ENCODE measurements at places on chromosomes 1 and 21.

- DNase-seq = no peak
Observed at GRCh38 chr1:167663002-167663772, 33.2 kb downstream of the RCSD1 start.

DNA sequence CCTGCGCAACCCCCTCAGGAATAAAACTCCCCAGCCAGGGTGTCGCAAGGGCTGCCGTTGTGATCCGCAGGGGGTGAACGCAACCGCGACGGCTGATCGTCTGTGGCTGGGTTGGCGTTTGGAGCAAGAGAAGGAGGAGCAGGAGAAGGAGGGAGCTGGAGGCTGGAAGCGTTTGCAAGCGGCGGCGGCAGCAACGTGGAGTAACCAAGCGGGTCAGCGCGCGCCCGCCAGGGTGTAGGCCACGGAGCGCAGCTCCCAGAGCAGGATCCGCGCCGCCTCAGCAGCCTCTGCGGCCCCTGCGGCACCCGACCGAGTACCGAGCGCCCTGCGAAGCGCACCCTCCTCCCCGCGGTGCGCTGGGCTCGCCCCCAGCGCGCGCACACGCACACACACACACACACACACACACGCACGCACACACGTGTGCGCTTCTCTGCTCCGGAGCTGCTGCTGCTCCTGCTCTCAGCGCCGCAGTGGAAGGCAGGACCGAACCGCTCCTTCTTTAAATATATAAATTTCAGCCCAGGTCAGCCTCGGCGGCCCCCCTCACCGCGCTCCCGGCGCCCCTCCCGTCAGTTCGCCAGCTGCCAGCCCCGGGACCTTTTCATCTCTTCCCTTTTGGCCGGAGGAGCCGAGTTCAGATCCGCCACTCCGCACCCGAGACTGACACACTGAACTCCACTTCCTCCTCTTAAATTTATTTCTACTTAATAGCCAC is 696 bp downstream of the TGFB2 start:
- no peak for DNase-seq

- no peak for DNase-seq
Observed at GRCh38 chr1:162040657-162041056, 17.0 kb upstream of the OLFML2B start.

- DNase-seq = no peak
Observed at GRCh38 chr21:45558044-45558721, 15.9 kb upstream of the SLC19A1 start.

DNA sequence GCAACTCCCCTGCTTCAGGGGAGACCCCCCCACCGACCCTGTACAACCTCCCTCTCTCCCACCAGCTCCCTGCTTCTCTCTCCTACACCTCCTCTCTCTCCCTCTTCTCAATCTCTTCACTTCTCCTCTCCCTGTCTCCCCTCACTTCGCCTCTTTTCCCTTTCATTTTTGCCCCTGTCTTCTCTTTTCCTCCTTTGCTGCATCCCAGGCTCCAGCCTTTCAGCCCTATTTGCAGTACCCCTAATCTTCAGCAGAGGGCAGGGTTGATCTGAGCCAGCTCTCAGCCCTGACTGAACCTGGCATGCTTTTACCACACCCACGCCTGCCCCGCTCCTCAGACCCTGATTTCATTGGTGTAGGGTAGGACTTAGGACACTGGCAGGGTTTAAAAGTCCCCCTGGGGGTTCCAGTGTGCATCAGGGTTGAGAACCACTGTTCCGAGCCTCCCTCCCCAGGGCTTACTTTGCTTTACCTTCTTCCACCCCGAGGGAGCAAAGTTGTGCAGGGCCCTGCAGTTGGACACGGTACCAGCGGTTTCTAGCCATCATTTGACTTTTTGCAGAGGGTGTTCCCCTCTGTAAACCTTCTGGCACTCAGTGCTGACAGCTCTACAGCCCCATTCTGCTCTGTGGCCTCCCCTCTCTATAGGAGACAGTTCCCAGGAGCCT is 67.3 kb upstream of the CNTN2 start:
- DNase-seq = peak; percentile 33

DNA sequence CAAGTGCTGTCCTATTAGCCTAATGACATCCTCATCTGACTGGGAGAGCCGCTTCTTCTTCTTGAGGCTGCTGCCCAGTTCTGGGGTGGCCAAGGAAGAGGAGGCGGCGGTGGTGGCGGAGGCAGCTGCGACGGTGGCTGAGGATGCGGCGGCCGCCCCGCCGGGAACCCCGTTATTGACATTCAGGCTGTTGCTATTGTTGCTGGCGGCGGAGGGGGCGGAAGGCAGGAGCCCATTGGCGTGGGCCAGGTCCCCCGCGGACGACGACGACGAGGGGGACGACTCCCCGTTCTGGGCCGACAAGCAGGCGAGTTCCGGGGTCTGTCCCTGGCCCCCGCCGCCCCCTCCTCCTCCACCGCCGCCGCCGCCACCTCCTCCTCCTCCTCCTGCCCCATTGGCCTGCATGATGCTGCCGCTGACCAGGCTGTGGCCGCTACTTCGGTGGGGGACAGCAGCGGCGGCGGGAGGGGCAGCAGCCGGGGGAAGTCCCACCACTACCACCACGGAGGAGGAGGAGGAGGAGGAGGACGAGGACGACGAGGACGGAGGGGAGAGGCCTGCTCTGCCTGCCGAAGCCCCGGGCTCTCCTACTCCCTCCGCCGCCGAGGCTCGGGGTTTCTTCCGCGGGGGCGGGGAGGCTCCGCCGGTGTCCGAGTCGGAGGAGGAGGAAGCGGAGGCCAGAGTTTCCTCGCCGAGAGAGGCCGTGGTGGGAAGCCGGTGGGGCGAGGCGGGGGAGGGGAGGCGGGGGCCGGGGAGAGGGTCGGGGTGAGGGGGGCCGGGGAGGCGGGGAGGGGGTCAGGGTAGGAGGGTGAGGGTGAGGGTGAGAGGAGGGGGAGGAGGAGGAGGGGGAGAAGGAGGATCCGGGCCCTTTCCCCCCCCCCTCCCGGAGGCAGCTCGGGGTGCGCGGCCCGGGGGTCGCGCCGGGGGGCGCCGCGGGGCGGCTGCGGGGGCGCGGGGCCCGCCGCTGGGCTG is 610 bp downstream of the WDR26 start:
- no peak for DNase-seq

- DNase-seq = no peak
Observed at GRCh38 chr1:72018562-72018961, 263.8 kb downstream of the NEGR1 start.

GRCh38 chr1:87927391-87928280 is 599.0 kb downstream of the LMO4 start:
- no peak for DNase-seq

- DNase-seq = peak; percentile 64
Observed at GRCh38 chr21:8990326-8991087, 1530.9 kb upstream of the TPTE start.

DNA sequence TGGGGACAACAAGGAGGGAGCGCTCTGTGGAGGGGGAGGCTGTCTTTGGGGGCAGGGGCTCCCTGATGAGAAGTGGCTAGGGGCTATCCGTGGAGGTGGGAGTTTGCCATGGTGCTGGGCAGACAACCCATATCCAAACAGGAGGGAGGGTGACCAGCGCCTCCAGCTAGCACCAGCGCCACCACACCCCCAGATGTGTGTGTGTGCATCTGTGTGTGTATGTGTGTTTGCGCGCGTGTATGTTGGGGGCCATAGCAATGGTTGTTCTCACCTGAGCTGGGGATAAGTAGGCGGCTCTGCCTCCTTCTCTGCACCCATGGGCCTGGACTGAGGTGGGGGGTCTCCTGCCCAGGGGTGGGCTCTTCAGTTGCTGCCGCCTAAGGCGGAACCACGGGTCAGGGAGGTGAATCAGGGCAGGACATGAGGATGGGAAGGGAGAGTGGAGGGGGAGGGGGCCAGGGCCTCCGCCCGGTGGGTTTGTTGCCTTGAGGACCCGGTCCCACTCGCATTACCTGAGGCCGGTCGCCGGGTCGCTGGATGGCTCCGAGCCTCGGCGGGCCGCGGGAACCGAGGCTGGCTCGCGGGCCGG is 345 bp downstream of the HPCAL4 start:
- no peak for DNase-seq

DNA sequence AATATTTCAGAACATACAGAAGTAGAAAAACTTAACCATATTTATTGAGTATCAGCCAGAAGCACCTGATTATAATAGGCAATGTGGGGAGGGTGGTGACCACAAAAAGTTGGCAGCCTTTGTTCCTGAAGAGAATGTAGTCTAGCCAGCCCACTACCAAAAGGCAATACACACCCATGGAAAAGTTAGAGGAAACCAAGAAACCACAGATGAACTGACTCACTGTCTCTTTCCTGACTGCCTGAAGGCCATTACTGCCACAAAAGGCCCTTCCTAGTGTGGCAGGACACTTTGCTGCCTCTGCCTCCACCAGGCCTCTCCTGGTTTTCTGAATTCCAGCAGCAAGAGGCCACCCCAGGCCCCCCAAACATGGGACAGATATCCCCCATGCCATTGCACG is 14.6 kb upstream of the PROX1 start:
- DNase-seq = no peak

GRCh38 chr1:2534687-2535441 is 4.8 kb upstream of the HES5 start:
- no peak for DNase-seq

DNA sequence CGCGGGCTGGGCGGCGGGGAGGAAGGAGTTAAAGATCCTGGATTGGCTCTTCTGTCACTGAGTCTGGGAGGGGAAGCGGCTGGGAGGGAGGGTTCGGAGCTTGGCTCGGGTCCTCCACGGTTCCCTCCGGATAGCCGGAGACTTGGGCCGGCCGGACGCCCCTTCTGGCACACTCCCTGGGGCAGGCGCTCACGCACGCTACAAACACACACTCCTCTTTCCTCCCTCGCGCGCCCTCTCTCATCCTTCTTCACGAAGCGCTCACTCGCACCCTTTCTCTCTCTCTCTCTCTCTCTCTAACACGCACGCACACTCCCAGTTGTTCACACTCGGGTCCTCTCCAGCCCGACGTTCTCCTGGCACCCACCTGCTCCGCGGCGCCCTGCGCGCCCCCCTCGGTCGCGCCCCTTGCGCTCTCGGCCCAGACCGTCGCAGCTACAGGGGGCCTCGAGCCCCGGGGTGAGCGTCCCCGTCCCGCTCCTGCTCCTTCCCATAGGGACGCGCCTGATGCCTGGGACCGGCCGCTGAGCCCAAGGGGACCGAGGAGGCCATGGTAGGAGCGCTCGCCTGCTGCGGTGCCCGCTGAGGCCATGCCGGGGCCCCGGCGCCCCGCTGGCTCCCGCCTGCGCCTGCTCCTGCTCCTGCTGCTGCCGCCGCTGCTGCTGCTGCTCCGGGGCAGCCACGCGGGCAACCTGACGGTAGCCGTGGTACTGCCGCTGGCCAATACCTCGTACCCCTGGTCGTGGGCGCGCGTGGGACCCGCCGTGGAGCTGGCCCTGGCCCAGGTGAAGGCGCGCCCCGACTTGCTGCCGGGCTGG is at the start of gene NPR1:
Gene NPR1 (plus strand): TSS at position 170 of the 818 bp plus-strand sequence. CDS start 421 bp downstream, at position 591.
- DNase-seq = no peak

DNA sequence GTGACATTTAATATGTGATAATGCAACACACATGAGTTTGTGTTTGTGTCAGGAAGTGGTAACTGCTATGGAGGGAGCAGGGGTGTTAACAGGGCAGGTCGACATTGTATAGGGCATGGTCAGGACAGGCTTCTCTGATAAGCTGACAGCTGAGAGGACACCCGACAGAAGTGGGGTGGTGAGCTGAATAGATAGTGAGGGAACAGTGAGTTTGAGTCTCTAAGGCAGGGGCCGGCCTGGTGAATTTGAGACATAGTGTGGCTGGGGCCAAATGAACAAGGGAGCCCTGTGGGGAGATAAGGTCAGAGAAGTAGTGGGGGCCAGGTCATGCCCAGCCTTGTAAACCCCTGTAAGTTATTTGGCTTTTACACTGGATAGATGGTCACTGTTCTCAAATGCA is 217.4 kb upstream of the KIAA0040 start:
- no peak for DNase-seq

DNA sequence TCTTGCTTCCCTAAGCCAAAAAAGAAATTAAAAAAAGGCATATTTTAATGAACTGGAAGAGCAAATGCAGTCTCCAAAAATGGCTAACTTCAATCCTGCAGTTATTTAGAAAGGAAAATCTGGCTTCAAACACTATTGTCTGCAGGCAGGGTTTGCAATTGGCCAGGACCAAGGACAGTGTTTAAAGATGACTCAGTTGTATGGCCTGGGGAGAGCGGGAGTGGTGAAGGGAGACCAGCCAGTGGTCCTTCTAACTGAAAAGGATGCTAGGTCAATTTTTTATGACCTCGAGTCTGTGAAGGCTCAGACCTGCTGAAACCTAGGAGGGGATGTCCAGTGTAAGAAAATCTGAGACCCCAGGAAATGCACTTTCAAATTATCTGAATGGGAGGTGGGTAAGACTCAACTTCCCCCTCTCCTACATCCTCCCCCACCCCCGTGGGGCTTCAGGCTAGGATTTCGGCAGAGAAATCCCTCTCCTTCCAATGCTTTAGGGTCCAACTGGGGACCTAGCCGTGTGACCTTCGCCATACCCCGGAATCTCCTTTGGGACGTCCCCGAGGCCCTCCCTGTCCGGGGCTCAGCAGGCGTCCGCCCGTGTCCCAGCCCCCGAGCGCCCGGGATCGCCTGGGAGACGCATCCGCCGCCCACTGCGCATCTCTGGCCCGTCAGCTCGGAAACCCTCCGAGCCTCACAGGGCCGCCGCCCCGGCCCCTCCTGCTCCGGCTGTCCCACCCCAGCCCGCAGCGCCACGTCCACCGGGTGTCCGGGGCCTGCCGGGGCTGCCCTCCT is 602 bp upstream of the RIMKLA start:
- DNase-seq = no peak

GRCh38 chr1:22212400-22213233 is 69.7 kb upstream of the WNT4 start:
- no peak for DNase-seq

DNA sequence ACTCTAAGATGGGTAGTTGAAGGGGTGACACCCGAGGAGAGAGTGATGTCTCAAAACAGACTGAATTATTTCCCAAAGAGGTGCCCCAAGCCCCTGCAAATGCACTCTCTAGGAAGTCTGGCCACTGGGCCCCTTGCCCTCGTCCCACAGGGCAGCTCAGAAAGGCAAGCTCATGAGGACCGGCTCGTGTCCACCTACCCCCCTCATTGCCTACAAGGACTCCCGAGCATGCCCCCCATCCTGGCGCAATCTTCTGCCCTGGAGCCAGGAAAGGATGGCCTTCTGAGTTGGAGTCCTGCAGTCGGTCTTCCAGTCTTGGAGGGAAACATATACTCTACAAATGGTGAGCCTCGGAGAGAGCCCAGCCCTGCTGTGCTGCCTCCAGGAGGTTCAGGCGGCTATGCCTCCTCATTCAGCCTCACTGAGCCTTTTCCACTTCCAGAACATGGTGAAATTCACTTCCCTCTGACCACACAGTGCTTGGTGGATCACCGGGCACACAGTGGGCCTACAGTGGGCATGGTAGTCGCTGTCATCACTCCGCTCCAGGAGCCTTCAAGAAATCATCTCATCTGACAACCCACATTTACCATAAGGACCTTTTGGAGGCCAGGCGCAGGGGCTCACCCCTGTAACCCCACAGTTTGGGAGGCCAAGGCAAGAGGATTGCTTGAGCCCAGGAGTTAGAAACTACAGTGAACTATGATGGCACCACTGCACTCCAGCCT is 5.8 kb upstream of the WNT3A start:
- no peak for DNase-seq

Measured in Panc1 (cell line).